ENCODE measurements at places on chromosomes 3 and 15.

- no peak for DNase-seq
Measured at GRCh38 chr3:46898321-46899150, 21.0 kb downstream of the PTH1R start.

DNA sequence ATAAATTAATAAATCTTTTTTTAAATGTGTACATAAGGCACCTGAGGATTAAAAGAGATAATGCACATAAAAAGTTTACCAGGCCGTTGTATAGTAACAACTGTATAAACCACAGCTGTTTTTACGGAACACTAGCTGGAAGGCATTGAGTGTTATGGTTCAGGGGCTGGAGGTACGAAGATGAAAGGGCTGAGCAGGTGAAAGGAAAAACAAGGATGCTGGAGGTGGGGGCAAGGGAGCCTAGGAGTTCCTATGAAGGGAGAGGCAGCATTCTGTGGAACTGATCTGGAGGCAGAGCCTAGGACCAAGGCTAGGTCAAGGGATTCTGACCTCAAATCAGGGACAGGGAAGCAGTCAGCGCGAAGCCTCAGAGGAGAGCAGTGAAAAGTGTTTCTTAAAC is 8.0 kb downstream of the SEMA5B start:
- DNase-seq: no peak

GRCh38 chr3:123246866-123247265 is 45.1 kb downstream of the SEC22A start:
- DNase-seq: no peak

- no peak for DNase-seq
Measured at GRCh38 chr3:127115691-127116351, 77.1 kb upstream of the PRR23E start.

GRCh38 chr3:58006661-58007060 is 1.6 kb upstream of the FLNB start:
- DNase-seq: no peak

DNA sequence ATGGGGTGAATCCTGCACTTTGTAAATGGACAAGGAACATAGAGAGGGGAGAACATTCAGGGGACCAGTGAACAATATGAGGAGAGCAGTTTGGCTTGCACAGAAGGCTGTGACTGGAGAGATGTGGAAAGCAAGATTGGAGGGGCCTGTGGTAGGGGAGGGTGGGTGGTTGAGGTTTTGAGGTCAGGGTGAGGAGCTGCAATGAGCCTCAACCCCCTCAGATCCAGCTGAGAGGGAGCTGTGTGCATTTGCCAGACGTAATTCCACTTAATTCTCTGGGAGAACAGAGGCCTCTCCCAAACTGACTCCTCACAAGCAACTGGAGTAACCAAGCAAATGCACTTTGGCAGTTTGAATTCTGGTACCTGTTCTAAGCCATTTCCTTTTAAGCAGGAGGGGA is 253.1 kb upstream of the TRIM42 start:
- no peak for DNase-seq

GRCh38 chr3:132084982-132085381 is 50.2 kb upstream of the CPNE4 start:
- DNase-seq: no peak

DNA sequence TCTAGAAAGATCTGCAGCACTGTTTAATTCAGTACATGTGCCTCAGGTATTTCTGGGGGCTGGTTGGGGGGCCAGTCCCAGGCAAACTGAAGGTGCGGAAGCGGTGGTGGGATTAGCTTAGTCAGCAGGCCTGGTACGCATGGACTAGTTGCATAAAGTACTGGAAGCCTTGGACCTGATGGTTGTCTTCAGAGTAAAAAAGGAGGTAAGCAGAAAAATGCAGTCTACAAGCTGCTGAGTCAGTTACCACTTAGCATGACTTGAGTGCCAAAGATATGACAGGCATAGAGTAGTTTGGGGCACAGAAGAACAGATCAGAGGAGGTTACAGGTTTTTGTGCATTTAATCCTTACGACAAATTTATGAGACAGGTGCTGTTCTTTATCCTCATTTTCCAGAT is 19.9 kb upstream of the GOLGA8J start:
- no peak for DNase-seq

- no peak for DNase-seq
Measured at GRCh38 chr3:28250999-28251398, 9.6 kb downstream of the CMC1 start.

GRCh38 chr15:99755692-99756409 is 22.6 kb upstream of the LYSMD4 start:
- peak; percentile 69 for DNase-seq

DNA sequence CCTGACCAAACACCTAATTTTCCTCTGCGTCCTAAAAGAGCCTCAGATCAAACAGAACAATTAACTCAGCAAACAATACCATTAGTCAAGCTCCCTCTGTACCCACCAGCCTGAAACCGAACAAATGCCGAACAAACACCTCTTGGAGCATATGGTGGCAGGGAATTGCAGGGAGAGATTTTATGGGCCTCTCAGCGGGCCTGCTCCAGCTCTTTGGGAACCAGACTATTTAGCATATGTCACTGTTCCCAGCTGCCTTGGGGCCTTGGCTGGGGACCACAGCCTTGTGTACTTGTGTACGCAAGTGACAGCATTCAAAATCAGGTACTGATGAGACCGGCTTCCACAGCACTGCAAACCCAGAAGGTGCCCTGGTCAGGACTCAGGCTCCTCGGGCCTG is 388.8 kb upstream of the PPP2R3A start:
- no peak for DNase-seq

DNA sequence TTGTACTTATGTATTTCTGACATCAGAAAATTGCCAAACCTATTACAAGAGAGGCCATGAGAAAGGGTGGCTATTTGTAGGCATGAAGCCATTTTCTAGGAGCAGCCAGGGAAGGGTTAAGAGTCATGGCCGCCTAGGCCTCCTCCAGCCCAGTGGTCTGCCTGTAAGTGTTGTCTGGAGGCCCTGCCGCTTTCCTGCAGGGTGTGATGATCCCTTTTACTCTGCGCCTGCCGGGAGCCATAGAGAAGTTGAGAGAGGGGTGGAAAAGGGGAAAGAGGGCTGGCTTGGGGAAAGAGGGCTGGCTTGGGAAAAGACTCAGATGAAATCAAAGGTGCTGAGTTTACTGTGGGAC is 29.1 kb upstream of the KCTD6 start:
- no peak for DNase-seq

DNA sequence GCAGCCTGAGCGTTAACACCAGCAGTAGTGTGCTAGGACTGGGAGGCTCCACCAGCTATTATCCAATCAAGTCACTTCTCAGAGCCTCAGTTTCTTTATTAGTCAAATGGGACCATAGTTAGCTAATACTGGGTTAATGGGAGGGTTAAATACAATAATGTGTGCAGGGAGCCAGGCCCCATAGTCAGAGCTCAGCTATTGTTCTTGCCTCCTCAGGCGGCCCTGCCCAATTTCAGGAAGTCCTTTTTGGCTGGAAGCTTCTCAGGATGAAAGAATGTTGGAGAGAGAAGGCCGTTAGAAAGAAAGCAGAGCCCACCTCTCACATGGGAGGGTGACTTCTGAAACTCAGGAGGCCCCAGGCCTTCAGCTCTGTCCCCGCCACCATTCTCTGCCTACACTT is 39.5 kb upstream of the SMAD6 start:
- DNase-seq: no peak

- no peak for DNase-seq
Measured at GRCh38 chr15:92304223-92304975, 89.3 kb upstream of the ST8SIA2 start.

DNA sequence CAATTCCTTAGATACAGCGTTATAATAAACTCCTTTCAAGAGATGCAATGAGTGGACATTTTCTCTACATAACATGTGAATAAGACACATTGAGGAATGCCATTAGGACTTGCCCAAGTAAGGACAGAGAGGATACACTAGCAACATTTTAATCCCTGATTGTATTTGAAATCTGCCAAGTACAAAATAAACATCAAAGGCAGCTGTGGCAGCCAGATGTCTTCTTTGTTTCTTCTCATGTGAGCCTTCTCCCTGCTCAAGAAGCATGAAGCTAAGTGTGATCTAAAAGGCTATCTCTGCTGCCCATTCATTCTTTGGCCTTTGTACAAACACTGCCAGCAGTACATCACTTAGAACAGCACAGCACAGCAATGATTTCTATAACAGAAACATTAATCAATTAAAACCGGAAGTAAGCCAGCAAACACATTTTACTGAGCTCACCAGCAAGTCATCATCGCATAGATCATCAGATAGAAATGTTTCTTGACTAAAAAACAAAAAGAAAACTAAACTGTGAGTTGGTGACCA is 364.0 kb downstream of the CNTN6 start:
- no peak for DNase-seq

GRCh38 chr3:166447513-166447912 is 610.3 kb upstream of the BCHE start:
- DNase-seq: no peak

DNA sequence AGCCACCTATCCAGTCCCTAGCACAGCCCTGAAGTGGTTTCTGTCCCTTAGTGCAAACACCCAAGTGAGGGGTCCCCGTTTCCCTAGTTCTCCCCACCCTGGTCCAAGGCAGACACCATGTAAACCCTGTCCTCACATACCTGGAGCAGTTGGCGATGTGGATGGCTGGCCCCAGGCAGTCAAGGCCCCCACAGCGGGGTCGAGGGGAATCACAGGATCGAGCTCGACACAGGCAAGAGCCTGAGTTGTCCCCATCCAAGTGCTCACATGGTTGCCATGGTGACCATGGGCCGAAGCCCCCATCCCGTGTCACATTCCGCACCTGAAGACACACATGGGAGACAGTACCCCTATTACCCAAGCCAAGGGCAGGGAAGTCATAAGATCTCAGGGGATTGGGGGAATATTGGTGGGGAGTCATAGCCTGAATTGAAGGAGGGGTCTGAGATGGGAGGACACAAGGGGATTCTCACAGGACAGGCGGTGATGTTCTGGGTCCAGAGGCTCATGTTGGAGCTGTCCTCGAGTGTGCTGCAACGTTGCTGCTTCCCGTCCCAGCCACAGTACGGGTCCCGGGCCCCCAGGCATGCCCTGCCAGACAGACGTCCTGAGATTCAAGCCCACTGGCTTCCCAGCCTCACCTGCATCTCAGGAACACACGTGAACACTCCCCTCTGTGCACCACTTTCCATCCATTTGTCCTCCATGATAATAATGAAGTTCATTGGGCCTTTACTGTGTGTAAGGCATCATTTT is 112.1 kb downstream of the SEMA5B start:
- DNase-seq: no peak

DNA sequence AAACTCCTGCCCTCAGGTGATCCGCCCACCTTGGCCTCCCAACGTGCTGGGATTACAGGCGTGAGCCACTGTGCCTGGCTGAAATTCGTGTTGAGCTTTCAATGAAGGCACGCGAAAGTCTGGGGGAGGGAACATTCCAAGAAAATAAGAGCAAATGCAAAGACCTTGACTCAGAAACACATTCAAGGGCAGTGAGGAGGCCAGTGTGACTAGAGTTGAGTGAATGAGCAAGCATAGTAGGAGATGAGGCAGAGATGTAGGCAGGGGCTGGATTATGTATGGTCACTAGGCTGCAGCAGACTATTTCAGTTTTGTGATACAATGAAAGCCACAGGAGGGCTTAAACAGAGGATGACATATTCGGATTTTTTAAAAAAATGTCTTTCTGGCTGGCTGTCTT is 67.0 kb downstream of the SCN11A start:
- DNase-seq: no peak

DNA sequence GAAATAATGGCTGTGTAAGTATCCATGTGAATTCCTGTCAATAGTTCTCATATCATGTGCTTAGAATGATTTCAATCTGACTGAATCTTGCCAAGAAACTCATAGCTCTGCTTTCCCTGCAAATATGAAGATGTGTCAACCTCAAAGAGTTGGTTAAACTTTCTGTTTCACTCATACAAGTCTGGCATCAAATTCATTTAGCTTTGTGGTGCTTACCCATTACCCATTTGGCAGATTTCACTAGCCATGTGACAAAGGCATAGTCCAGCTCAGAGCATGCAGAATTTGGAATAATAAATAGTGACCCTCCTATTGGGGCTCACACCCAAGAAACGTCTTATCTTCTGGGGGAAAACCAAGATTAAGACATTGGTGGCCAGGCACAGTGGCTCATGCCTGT is 256.6 kb upstream of the TPRG1 start:
- peak; percentile 67 for DNase-seq

DNA sequence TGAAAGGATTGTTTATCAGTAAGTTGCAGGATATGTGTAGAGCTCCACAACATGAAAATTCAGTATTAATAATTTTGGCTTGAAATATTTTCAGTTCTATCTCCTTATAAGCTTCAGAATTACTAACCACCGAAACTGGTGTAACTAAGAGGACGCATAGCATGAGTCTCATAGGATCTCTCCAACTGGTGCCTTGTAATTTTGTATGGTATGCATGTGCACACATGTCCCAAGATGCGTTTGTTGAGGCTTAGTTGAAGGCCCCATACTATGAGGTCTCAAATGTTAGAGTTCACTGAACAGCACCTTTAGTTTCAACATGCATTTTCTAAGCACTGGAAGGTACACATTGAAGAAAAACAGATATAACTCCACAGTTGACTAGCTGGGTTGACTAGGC is 195.4 kb downstream of the TP63 start:
- no peak for DNase-seq

Measured in AG10803 (cell line).